Activated CD4-positive, CD25-positive, alpha-beta regulatory T cell treated with anti-CD3 and anti-CD28 coated beads, Interleukin-2, amount 50 U/mL, for 16 hours (primary cell): ENCODE measurements at places on chromosomes 1 and 21.

DNA sequence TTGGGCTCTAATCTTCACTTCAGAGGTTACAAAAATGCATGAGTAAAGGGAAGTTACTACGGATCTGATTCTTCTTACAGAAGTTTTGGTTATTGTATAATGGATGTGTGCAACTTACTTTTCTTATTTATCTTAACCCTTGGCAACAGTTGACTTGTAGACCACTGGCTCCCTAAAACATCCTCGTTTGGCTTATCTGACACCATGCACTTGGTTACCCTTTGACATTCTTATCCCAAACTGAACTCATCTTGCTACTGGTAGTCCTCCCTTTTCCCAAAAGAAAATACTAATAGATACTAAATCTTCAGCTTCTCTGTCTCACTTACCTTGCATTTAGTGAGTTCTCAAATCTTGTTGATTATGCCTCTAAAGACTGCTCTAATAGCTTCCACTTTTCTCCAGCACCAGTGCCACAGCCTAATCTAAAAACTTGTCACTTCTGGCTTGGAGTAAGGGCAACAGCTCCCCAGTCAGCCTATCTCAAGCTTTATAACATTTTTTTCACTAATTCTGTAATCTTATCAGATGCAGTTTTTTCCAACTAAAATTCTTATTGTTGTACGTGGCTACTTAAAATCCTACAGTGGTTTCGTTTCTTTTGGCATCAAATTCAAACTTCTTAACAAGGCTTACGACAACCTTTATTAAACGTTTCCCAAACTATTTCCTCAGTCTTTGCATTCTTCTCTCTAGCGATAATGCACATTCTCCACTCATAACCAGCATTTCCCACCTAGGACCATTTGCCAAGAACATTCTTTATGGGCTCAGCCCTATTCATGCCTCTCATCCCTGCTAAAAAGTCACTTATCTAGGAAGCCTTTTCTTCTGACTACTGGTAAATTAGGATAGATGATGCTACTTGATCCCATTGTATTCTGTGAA is 204.2 kb downstream of the KCNT2 start:
- DNase-seq = no peak

GRCh38 chr1:207186503-207186902 is 82.5 kb downstream of the C4BPA start:
- no peak for DNase-seq

GRCh38 chr21:14952916-14953315 is 111.9 kb downstream of the NRIP1 start:
- DNase-seq = no peak

- no peak for DNase-seq
These were observed 82.2 kb downstream of the RIPK4 start for GRCh38 chr21:41684381-41685245.

DNA sequence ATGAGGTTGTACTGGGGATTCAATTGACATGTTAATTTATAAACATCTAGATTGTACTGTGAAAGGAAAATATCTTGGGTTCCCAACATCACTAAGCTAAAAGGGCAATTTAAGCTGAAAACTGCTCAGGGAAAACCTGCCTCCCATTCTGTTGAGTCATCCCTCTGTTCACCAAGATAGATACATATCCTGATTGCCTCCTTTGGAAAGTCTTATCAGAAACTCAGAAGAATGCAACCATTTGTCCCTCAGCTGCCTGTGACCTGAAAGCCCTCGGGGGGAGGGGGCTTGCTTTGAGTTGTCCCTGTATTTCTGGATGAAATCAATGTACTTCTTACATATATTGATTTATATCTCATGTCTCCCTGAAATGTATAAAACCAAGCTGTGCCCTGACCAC is 187.0 kb upstream of the ETV3 start:
- DNase-seq = no peak

- no peak for DNase-seq
These were observed 9.6 kb downstream of the COL18A1 start for GRCh38 chr21:45414396-45415187.

DNA sequence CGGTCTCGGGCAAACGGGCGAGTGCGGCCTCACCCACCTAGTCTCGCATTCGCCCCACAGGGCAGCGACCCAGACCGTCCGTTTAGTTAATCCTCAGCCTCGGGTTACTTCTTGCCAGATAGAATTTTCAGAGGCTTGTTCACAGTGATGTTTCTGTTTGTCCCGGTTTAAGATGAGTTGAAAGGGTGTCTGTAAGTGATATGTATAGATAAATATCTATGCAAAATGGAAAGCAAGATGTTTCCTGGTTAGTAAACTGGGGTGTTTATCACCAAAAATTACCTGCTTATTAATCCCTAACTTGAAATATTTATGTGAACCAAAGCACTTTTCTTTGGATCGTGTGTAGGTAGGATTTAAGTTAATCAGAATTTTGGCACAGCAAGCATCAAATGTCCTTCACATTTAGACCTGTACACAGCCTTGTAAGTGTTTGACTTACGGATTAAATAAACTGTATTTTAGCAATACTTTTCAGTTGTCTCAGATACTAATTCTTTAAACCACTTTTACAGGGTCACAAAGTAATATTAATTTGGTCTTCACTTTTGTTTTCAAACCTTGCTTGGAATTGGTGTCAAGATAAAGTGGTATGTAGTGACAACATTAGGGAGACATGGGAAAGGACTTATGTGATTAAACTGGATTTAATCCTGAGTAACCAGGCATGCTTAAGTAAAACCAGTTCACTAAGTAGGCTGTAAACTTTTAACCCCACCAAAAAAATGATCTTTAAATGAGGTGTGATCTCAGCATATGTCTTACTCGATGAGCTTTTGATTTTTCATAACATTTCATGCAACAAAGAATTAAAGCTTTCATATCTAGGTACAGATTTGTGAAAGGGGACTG is 914 bp downstream of the ZNF326 start:
- no peak for DNase-seq

GRCh38 chr1:53869454-53870117 is 20.0 kb downstream of the YIPF1 start:
- no peak for DNase-seq

- no peak for DNase-seq
These were observed 40.2 kb downstream of the ATP1B1 start for GRCh38 chr1:169146576-169147214.

DNA sequence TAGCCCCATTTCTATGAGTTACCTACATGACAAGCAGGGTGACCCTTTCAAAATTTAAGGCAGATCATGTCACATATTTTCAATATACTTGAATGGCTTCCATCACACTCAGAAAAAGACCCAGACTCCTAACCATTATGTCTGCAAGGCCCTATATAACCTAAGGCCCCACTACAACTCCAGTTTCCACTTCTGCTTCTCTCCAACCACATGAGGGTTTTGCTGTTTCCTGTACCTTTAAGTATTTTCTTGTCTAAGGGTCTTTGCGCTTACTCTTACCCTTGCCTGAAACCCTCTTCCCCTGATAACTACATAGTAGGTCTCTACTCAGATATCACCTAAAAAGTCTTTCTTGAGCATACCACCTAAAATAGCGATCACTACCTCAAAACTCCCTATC is 46.1 kb downstream of the SGIP1 start:
- DNase-seq = no peak

DNA sequence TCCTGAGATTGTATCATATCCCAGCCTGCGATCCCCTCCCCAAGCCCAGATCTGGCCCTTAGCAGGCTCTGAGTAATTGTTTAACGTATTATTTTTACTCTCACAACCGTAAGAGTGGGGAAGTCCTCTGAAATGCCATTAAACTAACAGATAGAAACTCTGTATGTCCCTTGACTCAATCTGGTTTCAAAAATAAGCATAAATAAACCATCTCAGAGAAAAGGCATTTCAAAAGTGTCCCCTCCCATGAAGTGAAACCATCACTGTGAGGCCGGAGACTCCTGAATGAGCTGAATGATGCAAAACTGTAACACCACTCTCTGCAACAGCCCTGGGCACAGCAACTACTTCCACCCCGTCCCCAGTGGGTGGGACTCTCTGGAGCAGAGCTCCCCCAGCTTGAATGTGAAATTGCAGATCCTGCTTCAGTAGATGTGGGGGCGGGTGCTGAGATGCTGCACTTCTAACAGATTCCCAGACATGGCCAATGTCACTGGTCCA is 104.1 kb downstream of the SYF2 start:
- DNase-seq = no peak

GRCh38 chr1:216820345-216820744 is 97.1 kb upstream of the ESRRG start:
- DNase-seq = no peak

- no peak for DNase-seq
These were observed 23.5 kb downstream of the PLA2G2D start for GRCh38 chr1:20095564-20096434.

DNA sequence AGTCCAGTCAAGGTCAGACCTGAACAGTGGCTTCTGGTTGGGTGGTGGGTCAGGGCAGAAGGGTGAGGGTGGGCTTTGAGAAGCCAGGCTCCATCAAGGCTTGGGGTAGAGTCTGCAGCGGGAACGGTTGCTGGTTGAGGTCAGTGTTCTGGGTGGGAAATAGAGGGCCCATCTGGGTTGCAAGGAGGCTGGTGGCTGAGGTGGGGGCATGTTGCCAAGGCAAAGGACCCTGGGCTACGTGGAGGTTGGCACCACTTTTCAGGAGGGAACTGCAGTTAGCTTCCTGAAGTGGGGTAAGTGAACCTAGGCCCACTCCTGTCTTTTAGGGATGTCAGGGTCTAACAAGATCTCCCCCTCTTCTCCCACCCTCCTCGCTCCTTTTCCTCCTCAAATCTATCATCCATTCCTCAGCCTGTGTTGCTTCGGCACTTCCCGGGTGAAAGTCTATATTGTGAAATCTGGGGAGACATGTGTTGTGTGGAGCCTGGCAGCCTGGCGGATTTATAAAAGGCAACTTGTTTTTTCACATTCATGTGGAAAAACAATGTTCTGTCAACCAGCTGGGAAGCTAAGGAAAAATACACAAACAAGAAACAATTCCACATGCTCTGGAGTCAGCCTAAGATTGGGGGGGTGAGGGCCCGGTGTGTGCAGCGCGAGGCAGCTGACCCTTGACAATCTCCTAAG is 1.5 kb downstream of the IL22RA1 start:
- no peak for DNase-seq

- peak; percentile 63 for DNase-seq
These were observed 15.5 kb downstream of the PI4KB start for GRCh38 chr1:151311589-151312331.

- DNase-seq = no peak
These were observed 84.9 kb downstream of the PIGK start for GRCh38 chr1:77134359-77134758.

DNA sequence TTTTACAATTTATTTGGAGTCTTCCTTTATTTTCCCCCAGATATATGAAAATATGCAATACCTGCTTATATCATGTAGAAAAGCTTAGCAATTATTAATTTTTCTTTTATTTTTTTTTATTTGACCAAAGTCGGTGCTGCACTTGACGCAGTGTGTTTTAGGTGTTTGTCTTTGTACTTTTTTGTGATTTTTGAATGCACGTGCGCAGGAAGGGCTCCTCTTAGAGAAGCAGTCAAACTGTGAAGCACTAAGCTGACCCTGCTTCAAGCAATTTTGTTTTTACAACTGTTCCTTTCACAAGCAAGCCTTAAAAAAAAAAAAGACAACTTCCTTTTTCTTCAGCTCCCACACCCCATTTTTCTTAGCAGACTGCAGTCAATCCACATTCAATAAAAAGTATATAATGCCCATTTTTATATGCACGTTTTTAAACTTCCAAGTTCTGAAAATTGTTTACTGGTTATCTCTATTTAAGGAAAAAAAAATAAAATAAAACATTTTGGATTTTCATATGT is 267.4 kb downstream of the TM2D1 start:
- DNase-seq = no peak

GRCh38 chr21:39197448-39198233 is 14.4 kb upstream of the PSMG1 start:
- DNase-seq = no peak

DNA sequence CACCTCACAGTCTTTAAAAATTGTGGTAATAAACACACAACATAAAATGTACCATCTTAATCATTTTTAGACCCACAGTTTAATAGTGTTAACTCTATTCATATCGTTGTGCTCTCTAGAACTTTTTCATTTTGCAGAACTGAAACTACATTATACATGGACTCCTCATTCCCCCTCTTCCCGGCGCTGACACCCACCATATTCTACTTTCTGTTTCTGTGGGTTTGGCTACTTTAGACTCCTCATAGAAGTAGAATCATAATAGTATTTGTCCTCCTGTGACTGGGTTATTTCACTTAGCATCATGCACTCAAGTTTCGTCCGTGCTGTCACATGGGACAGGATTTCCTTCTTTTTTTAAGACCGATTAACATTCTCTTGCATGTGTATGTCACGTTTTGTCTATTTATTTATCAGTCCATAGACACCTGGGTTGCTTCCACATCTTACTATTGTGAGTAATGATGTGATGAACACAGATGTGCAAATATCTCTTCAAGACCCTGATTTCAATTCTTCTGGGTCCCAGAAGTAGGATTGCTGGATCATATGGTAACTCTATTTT is 62.9 kb upstream of the TMPRSS2 start:
- no peak for DNase-seq

- no peak for DNase-seq
These were observed 403 bp upstream of the EPHX4 start for GRCh38 chr1:92029241-92029922.

DNA sequence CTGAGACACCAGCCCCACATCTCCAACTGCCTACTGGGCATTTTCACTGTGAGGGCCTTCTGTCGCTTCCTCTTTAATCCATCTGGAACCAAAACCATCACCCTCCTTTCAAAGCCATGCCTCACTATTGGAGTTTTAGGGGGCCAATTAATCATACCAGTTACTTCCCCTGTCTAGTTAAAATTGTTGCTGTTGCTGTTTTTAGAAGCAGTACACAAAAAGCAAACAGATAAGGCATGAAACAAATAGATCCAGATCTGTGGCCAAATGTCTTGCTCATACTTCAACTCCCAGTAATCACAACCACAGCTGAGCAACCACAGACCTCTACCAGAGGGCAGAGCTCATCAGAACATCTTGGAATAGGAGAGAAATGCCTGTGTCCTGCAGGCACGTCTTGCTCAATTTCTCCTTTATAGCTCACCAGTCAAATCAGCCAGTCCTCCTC is 133.8 kb upstream of the C1orf105 start:
- DNase-seq = no peak
